Caudate nucleus (tissue), 63 donors: ENCODE measurements at places on chromosomes 7 and 10.

GRCh38 chr7:25656581-25657026 lies 428.3 kb upstream of the NPVF start:
- DNase-seq, result no peak

DNA sequence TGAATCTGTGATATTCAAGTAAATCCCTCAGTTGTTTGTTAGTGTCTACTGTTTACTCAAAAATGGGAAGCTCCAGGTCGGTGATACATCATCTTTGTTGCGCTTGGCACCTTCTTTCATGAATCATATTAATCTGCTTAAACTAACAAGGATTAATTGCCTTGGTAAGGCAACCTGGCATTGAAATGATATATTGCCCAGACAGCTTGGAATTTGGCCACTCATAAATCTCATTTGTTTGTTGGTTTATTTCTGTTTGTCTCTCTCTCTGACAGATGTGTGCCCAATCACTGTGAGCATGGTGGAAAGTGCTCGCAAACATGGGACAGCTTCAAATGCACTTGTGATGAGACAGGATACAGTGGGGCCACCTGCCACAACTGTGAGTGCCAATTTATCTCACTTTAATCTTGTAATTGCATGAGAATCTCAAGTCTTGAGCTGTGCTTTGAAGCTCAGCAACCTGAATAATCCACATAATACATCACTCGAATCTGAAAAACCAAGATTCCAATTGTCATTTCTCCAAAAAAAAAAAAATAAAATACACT lies 1104.8 kb upstream of the C7orf33 start:
- DNase-seq, result no peak

DNA sequence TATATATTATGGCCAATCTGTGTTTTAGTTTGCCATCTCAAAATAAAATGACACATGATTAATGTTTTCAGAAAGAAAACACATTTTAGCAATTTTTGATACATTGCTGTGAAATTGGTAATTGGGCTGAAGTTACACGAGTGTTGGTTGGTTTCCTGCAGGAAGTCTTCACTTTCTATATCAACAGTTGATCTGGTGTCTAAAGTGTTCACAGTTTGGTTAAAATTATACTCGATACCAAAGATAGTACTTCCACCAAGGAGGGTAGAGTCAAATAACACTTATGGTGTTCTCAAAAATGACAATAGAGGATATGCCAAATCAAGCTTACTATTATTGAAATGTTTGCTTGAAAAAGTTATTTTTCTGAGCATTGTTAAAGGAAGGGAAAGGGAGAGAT lies 120.3 kb upstream of the GLCCI1 start:
- no peak for DNase-seq

- no peak for DNase-seq
Measured at GRCh38 chr7:120462991-120463390, 190.0 kb downstream of the KCND2 start.

- DNase-seq, result no peak
Measured at GRCh38 chr7:2643386-2644219, 11.8 kb downstream of the TTYH3 start.

- DNase-seq, result no peak
Measured at GRCh38 chr10:89633484-89633883, 11.6 kb downstream of the PANK1 start.

DNA sequence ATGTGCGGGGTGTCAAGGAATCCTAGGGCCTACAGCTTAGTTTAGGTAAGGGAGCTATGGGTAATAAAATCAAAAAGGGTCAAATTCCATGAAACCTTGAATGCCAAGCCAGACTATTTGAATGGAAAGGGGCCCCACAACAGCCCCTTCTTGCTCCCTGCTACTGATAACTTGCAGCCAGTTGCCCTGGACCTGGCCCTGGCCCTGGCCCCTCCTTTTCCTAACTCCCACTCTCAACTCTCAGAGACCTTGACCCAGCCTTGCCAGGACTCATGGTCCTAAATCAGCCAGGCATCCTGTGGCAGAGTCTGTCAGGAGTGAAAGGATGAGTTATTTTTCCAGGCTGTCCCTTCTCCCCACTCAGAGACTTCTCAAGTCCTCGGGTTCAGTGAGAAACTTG lies 5.9 kb downstream of the KCNIP2 start:
- no peak for DNase-seq
